AML-193 (cell line): ENCODE measurements at places on chromosomes 12 and 14.

DNA sequence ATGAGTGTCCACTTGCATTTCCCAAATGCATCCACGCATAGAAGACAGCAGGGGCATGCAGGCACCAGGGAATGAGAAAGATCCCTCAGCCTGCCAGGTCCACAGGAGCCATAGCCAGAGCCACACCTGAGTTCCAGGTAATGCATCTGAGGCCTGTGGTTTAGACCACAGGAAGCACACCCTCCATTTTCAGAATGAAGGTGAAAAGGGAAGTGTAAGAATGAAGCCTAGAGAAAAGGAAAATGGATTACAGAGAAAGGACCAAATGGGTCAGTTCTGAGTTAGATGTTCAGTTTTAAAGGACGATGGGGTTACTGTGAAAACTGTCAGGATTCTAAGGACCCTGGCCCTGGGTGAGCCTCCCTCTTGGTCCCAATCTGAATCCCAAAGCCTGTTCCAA lies 1283.2 kb downstream of the TMEM121 start:
- no peak for DNase-seq

DNA sequence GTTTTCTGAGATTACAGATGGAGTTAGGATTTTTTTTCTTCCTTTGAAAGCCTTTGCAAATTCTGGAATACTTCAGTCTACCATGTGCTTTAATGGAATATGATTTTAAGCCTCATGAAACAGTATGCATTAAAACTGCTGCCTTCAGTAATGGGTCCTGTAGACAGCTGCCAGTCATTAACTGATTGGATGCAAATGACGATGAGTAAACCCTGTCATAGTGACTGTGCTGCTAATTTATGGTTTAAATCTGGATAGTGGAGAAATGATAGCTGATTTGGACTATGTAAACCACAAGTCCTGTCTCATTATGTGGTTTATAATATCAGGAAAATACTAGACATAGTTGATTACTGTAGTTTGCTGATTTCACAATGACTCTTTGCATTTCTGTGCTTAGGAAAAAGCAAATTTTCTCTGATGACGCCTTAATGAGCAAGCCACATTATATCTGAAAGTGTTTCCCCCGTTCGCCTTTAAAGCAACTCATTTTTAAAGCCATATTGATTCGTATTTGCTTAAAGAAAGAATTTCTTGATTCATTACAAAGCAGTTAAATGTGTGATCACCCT lies 217.6 kb downstream of the TMTC2 start:
- no peak for DNase-seq

DNA sequence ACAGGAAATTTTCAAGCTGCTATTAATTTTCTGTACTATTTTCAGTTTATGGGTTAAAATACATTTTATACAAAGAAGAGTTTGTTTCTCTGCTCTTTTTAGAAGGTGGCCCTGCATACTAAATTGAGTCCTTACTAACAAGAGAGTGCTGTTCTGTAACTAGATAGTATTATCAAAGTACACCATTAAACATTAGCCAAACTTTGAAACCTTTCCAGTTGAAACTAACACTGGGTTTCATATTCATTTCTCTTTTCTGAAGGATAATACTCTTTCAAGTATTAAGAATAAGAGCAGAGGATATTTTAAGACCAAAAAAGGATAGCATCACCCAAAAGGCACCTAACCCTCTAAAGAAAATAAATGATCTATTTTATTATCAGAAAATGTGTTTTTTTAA lies 47.2 kb downstream of the PEBP1 start:
- DNase-seq, result no peak

- DNase-seq, result peak; percentile 21
Measured at GRCh38 chr12:124321040-124321481, 26.2 kb downstream of the RFLNA start.

- peak; percentile 16 for DNase-seq
Measured at GRCh38 chr12:99810718-99811593, 163.4 kb downstream of the GARIN6 start.
